ENCODE measurements at places on chromosomes 3 and 15.

DNA sequence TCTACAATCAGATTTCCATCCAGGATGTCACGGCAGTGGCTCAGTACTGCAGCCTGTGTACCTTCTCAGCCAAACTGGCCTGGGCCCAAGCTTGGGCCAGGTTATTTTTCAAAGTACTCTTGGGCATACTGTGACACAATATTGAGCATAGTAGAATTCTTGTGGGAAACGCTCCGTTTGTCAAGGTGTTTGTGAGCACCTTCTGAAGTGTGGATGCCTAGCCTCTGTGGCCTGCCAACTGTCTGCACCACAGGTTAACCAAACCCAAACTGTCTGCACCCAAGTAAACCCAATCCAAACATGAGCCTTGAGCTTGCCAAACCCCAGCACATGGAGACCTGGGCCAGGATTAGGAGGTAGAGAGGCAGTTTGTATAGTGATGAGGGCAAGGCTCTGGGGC is 25.4 kb downstream of the CTDSPL start:
- DNase-seq, result no peak

DNA sequence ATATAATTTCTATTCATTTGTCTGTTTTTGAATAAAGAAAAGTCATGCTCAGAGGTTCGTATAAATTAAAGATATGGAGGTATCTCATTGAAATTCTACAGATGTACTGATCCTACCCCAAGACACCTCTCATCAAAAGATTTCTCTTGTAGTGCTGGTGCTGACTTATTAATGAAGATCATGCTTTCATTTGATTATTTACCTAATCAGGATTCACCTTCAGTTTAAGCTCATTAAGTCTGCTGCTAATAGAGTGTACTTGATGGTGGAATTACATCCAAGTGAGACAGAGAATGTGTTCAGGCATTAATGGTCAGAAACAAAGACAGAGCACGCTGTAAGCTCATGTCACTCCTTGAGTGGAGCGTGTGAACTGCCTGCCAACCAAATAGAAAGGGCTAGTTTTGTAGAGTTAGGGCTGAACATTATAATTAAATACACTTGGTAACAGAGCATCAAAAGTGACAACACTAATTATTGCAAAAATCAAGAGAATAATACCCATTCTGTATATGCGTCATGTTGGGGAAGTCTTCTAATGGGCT is 45.5 kb downstream of the KBTBD12 start:
- no peak for DNase-seq

DNA sequence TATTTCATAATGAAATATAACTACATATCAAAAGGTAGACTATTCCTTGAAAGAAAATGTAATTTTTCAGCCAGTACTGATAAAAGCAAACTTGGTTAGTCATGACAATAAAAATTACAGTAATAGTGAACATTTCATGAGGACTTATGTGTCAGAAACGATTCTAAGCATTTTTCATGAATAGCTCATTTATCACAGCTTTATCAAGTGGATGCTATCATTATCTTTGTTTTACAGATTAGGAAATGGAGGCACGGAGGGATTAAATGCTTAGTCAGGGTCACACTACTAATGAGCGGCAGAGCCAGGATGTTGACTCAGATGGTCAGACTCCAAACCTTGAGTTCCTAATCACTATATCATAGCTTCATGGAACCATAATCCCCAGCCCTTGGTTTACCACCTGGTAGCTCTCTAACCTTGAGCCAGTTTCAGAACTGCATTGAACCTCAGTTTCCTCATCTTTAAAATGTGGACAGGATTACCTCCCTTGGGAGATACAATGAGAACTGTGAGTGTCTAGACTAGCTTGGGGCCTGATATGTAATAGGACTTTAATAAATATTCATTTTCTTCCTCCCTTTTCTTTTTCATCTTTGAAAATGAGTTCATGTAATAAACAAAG is 85.4 kb downstream of the TNIK start:
- peak; percentile 98 for DNase-seq

DNA sequence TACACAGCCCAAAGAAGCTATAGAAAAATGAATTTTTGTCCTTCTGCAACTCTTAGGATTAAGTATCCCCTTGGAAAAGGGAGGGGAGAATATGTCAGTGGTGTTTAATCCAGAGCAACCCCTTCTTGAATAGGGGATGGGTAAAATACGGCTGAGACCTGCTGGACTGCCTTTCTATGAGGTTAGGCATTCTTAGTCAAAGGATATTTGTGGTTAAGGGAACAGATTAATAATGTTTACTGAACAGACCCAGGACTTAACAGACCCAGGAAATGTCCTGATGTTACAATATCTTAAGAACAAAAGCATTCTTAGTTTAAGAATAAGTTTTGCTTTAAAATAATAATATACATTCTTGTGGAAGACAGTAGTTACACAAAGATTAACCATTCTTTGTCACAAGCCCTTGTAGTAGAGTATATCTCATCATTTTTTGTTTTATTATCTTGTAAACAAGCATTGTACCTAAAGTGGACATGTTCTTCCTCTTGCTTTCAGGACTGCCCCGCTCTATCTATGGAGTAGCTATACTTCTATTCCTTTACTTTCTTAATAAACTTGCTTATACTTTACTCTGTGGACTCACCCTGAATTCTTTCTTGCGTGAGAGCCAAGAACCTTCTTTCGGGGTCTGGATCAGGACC is 43.8 kb upstream of the B3GALNT1 start:
- no peak for DNase-seq

DNA sequence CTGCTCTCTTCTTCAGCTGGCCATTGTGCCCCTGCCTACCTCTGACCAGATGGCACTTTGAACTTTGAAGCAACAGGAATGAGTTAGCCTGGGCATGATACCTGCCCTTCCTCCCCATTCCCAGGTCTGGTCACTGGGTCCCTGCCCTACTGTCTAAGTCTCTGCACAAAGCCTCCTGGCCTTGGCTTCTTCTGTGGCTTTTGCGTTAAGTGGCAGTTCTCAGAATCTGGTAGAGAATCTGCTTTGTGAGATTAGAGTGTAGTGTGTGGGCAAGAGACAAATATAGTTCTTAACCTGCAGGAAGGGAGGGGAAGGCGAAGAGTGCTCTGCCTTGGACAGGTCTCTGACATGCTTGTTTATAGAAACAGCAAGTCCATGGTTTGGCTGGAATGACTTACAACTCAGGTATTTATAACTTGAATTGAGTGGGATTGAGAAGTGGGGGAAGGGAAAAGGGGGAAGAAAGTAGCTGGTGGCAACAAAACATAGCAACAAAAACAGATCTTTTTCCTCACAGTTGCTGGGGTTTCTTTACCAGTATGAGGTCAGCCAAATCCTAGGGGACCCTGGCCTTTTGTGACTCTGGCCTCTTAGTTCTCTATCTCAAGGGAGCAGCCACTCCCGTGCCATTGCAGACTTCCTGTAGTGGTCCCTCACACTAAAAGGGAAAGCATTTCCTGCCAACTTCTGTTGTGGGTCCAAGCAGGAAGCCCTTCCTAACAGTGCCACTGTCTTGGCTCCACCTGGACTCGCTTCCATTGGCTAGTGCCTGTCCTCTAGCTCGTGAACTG is 16.7 kb downstream of the MAPKBP1 start:
- DNase-seq, result peak; percentile 50

- no peak for DNase-seq
Measured at GRCh38 chr3:178041931-178042330, 494.3 kb upstream of the KCNMB2 start.

DNA sequence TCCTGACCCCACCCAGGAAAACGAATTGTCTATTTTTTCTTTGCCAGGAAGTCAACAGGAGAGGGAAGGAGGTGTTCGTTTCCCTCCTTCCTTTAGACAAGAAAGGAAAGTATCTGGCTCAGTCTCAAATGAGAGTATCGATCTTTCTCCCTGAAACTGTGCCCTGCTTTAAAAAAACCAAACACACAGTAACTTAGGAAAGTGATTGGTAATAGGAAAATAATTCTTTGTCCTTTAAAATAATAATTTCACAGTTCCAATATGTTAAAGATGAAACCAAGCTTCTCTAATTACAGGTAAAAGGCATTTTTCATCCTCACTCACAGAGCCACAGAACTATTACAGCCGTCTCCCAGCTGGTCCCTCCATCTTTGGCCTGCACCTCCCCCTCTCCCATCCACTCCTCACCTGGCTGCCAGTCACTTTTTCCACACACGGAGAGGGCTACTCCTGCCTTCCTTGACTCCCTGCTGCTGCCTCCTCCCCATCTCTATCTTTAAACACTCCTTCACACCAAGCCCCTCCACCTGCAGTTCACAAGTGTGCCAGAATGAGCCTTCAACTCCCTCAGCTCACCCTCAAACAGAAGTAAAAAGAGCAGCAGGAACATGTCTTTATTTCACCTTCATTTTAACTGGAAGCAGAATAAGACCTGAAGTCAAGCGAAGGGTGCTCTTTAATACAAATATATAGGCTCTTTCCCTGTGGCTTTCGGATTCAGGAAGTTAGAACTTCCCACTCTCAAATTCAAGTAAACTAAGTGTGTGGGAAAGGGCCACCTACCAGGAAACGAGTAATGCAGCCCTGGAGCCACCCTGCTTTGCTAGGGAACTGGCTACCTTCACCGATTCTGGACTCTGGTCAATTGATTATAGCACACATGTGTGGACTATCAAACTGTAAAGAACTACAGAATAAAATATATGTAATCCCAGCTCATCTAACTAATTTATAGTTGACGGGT is 116.4 kb downstream of the SENP2 start:
- no peak for DNase-seq

DNA sequence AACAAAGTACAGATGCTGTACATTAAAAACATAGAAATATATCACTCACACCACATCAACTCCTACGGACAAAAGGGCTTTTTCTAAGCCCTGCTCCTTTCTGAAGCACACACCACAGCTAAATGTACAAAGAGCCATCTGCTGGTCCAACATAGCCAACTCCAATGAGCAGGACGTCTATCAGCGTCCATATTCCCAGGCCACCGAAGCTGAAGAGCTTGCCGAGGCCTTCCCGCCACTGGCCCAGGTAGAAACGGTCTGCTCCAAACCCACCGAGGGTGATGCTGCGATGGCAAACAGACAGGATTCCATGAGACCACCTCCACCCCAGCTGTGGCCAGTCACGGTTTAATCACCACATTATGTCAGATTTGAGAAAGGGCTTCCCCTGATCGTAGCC is 9.8 kb downstream of the TM2D3 start:
- DNase-seq, result no peak

GRCh38 chr15:41512940-41513505 is 604 bp downstream of the LTK start:
- DNase-seq, result no peak

GRCh38 chr3:191523148-191523547 is 62.2 kb downstream of the PYDC2 start:
- no peak for DNase-seq

DNA sequence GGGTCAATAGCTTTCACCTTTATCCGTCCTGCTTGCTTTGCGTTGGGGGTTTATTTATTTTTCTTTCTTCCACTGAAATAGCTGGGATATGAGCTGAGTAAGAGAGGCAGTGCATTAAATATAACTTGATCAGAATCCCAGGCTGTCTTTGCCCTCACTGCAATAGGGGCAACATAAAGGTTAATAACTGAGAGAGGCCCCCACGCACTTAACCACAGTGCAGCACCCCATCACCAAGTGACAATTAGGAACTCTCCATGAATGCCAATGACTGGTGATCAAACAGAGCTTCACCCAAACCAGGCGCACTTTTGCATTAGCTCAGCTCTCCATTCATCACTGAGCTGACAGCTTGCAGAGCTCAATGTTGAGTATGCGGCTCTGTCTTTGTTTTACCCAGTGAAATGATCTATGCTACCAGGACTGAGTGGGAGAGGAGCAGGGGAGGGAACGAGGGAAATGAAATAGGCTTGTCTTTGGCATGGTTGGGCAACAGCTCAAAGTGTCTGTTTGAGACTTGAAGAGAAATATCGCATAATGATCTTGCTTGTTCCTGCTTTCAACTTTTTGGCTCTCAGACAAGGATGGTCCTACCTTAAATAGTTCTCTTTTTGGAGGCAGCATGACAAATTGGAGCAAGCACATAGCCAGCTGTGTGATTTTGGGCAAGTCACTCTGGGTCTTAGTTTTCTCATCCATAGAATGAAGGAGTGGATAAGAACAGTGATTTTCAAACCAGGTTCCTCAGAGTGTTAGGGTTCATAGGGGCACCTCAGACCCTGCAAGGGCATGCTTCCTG is 14.5 kb upstream of the GLCE start:
- DNase-seq, result no peak

DNA sequence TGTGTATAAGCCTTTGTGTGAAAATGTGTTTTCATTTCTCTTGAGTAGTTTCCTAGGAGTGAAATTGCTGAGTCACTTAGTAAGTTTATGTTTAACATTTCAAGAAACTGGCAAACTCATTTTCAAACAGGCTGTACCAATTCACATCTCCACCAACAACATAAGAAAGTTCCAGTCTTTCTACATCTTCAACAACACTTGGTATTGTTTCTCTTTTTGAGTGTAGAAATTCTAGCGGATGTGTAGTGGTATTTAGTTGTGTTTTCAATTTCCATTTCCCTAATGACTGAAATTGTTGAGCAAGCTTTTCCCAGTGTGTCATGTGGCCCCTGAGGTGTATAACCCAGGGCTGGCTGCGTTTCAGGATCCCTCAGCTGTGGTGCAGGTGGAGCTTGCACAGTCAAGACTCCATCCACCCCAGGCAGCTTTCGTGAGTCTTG is 258.5 kb downstream of the PDCD6IP start:
- DNase-seq, result peak; percentile 47

- DNase-seq, result no peak
Measured at GRCh38 chr3:14543446-14543845, 3.3 kb upstream of the GRIP2 start.

DNA sequence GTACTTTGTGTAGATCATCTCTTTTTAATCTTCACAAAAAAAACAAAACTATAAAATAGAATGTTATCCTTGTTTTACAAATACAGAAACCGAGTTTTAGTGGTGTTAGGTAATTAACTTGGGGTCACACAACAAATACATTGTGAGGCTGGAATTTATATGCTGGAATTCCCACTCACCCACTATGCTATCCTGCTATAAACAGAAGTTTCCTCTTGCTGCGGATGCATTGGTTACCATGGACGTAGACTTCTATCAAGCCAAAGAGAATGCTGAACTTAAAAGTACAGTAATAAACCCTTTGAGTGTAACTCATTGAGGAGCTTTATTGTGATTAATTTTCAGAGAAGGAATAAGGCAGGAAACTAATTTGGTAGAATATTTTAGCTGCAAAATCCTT is 9.2 kb downstream of the SNAP23 start:
- DNase-seq, result no peak

DNA sequence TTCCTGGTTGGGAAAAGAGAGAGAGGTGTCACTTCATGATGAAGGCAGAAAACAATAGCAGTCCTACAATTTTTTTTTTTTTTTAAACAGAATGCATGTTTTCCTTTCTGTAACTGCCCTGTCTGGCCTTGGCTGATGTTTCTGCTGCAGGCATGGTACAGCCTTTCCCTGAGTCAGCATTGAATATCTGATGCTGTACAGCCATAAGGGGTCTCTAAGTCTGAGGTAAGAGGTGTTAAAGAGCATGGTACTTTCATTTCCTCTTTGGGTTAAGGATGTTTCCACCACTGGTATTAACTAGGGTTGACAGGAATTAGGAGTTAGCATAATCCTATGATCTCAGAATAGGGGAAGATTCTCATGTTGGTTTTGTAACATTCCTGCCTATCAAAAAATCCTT is 147.4 kb downstream of the CHST2 start:
- no peak for DNase-seq

- DNase-seq, result peak; percentile 49
Measured at GRCh38 chr15:58369261-58369701, 62.5 kb upstream of the LIPC start.

GRCh38 chr3:55147406-55147805 is 219.5 kb upstream of the LRTM1 start:
- no peak for DNase-seq

Measured in fibroblast of the aortic adventitia (primary cell).